ENCODE measurements at places on chromosomes 2 and 18. TPM values are rescaled to one million over a fixed set of nuclear protein-coding genes. Genes with fewer than 3 reads are reported as not detected.

Gene LOXL3
- total RNA-seq, result 11.9 TPM

Gene CACNB4
- total RNA-seq, result 4.8 TPM

Gene RNF125
- 0.65 TPM for total RNA-seq

Gene APLF
- total RNA-seq, result 6.8 TPM

Gene ESPNL
- total RNA-seq, result 2.4 TPM

Gene PMAIP1
- total RNA-seq, result 18.2 TPM

Gene SETBP1
- total RNA-seq, result 15.0 TPM

Gene UGT1A5
- not detected for total RNA-seq

Gene DRC1
- total RNA-seq, result not detected
